Stimulated activated CD8-positive, alpha-beta memory T cell treated with anti-CD3 and anti-CD28 coated beads, Interleukin-2, amount 100 ng/mL, for 48 hours (primary cell): ENCODE measurements at places on chromosomes 7 and 10.

DNA sequence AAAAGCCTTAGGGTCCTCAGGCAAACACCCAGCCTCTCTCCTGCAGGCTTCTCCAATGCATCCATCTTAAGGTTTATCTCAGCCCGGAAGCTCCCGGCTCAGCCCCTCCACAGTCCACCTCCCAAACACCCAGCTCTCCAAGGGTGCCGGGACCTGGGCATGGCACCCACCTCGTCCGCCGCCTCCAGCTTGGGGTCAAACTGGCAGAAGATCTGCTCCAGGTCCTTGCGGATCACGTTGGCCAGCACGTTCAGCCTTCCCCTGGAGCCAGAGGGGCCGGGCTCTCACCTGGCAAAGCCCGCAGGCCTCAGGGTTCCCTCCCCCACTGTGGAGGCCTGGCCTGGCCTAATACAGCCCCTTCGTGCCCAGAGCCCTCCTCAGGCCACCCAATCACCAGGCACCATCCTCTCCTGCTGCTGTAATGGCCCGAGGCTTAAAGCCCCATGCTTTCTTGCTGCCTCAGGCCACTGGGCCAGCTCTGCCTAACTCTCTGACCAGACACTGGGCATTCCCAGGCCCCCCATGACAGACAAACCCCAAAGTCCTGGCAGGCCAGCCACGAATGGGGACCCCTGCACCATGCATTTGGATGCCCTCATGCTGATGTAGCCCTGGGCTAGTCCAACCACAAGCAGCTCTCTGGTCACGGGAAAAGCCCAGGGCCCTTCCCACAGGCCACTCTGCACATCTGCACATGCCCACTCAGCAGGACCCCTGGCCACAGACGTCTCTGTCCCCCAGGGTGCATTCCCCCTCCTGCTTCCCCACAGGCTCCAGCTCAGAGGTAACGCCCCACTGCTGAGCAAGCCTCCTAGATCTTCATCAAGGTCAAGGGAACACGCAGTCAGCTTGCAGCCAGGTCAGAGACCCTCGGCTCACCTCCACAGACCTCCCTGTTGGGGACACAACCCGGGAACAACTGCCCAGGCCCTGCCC is 12.3 kb downstream of the OGDHL start:
- DNase-seq = no peak

DNA sequence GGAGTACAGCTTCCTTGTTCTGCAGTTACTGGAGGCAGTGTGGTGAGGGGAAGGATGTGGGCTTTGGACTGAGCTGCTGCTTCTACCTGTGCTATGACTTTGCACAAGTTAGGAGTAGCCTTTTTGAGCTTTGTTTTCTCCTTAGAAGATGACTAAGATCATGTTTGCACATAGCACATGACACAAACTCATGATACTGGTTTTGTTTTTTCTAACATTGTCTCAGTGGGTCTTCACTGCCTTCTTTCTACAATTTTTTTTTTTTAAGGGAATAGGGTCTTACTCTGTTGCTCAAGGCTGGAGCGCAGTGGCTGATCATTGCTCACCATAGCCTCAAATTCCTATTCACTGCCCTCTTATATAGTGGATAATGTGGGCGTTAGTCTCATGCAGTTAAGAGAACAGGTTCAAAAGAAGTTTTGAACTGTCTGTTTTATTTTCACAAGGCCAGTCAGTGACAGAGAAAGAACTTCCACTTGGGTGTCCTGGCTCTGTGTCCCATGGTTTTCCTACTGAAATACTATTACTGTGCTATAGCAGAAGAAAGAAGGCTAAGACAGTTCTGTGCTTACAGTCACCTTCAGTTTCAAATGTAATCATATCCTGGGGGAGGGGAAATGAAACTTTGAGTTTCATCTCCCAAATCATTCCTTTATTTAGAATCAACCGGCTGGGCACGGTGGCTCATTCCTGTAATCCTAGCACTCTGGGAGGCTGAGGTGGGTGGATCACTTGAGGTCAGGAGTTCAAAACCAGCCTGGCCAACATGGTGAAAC is 72.0 kb downstream of the KAT6B start:
- DNase-seq = no peak

DNA sequence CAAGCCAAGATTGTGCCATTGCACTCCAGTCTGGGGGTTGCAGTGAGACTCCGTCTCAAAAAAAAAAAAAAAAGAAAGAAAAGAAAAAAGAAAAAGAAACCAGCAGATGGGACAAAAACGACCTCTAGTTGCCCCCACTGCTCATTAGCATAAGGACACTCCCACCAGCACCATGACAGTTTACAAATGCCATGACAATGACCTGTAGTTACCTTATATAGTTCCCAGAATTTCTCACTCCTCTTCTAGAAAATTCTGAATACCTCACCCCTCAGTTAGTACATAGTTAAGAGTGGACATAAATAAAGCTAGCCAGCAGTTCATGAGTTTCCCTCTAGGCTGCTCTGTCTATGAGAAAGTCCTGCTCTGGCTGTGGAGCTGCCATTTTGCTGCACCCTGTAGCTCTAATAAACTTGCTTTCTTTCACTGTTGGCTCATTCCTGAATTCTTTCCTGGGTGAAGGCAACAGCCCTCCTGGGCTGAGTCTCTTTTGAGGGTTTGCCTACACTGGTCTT is 276.8 kb upstream of the AKR1E2 start:
- DNase-seq = no peak

DNA sequence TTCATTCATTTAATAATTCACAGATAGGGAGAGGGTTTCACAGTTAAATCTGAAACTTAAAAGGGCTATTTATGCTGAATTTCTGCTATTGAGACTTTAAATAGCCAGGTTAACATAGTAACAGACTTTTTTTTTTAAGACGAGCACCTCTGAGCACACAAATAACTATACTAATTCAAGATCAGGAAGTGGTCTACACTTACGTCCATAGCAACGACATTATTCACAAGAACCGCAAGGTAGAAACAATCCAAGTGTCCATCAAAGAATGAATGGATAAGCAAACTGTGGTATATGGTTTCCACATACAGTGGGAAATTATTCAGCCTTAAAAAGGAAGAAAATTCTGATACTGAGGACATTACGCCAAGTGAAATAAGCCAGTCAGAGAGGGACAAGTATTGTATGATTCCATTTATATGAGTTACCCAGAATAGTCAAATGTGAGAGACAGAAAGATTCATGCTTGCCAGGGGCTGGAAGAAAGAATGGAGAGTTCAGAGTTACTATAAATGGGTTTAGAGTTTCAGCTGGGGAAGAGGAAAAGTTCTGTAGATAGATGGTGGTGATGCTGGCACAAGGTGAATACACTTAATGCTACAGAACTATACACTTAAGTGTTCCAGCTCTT is 140.3 kb upstream of the LAMB4 start:
- DNase-seq = no peak

DNA sequence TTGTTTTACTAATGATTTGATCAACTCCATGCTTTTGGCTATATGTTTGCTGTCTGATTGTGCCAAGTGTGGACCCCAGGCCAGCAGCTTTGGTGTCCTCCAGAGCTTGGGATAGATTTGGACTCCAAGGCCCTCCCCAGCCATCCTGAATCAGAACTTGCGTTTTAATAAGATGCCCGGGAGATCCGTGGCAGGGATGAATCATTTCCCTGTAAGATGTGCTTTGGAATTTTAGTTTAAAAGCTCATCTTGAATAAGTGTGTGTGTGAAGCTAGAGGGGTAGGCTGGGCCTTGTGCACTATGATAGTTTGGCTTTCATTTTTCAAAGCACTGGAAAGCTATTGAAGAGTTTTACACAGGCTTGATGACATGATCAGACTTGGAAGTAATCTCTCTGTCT is 66.2 kb upstream of the SDK1 start:
- DNase-seq = no peak

GRCh38 chr10:103759100-103759781 is 96.1 kb downstream of the SH3PXD2A start:
- DNase-seq = no peak

DNA sequence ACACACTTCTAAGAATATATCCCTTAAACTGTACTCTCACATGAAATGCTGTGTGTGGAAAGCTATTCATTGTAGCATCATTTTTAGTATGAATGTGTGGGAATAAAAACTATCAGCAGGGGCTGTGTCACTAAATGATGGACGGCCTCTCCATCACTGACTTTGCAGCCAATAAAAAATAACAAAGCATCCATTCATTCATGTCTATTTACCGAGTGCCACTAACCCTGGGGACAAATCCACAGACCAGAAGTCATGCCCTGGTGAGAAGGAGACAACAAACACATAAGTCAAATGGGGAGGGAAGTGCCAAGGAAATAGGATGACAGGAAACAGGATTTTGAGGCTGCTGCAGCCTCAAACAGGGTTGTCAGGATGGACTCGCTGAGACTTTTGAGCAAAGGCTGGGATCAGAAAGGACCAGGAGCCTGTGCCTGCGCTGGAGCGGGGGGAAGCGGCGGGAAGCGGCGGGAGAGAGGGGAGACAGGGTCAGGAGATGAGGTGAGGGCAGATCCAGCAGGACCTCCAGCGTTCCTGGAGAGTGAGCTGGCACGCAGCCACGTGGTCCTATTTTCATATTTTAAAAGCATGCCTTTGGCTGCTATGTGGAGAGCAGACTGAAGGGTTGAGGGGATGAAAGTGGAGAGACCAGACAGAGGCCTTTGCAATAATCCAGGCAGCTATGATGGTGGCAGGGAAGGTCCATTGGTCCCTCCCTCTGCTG is 2.2 kb upstream of the NOM1 start:
- DNase-seq = no peak

GRCh38 chr7:29453021-29453420 is 110.6 kb upstream of the PRR15 start:
- no peak for DNase-seq

DNA sequence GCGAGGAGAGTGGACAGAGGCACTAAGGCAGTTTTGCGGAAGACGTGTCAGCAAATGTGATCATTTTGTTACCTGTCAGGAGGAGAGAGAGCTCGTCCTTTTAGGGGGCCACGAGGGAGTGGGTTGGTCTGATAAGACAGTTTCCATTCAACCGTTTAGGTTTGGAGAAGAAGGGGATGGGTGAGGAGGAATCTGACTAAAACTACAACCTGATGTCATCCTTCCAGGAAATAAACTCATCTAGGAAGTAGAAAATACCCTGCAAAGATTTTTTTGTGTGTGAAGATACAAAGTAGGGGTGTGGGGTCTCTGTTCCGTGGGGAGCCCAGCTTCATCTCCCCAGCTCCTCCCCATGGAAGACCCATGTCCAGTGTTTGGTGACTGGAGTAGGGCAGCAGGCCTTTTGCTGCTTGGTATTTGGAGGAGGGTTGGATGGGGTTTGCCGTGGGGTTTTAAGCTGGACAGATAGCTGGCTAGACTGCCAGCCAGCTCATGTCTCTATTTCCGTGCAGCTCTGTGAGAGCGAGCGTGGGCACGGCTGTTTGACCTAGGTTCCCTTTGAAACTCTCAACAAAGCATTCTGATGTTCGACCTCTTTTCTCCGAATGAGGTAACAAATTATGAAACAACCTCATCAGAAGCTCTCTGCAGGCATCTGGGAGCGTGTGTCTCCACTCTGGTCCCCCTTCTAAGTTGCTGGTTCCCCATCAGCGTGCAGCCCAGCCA is 136.0 kb upstream of the TCF7L2 start:
- no peak for DNase-seq

GRCh38 chr10:6217611-6218010 is 14.9 kb downstream of the PFKFB3 start:
- DNase-seq = no peak

GRCh38 chr10:96721207-96721572 is 876 bp upstream of the PIK3AP1 start:
- DNase-seq = no peak

DNA sequence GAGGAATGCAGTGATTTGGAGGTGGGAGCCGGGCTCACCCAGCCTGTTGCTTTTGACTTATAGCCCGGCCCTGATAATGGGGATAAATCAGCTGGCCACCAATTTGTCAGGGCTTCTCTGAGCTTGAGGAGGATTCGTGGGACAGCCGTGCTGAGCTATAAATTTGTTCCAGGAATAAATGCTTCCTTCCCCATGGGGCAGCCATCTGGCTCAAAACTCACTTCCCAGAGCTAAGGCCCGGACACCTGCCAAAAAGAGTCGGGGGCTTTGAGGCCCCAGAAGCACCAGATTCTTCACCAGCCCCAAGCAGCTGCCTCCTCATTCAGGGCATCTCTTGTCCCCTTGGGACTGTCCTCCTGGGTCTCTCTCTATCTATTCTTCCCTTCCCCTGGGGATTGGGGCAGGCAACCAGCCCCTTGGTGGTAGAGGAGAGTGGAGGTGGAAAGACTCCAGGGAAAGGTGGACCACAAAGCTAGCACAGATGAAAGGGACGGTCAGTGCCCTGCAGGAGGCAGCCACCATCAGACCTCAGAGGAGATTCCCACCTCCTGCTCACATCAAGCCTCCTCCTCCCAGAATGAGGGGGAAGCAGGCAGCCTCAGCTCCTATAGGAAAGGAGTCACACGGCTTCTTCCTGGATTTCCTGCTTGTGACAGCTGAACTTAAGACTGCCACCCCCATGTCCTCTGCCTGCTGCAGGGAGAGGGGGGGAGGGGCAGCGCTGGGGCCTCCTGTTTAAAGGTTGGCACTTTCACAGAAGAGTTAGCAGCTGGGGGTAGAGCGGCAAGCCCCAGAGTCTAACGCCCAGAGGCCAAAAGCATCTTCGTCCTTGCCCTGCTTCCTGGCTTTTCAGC is 44.2 kb upstream of the LRRC4 start:
- DNase-seq = no peak

GRCh38 chr7:39894904-39895303 is 55.2 kb upstream of the CDK13 start:
- no peak for DNase-seq

DNA sequence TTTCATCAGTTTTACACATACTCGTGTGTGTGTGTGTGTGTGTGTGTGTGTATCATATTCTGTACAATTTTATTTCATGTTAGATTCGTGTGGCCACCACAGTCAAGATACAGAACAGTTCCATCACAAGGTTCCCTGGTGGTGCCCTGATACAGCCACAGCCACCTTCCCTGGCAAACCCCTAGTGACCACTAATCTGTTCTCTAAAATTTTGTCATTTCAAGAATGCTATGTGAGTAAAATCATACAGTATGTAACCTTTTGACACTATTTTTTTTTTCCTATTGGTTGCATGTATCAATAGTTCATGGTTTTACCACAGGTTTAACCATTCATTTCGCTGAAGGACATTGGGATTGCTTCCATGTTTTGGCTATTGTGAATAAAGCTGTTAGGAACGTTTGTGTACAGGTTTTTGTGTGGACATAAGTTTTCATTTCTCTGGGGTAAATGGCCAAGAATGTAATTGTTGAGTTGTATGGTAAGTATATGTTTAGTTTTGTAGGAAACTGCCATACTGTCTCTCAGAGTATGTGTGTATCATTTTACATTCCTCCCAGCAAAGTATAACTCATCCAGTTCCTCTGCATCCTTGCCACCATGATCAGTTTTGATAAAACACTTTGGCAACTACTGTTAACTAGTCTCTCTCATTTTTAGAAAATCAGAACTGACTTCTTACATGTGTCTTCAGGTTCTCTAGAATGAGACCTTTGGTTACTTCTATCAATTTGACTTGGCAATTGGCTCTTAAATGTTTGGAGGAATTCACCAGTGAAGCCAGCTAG is 20.6 kb downstream of the KLHDC10 start:
- no peak for DNase-seq
